ENCODE measurements at places on chromosomes 16 and 17.
A peak's percentile ranks its signal among the peaks of the same experiment; 100 is the strongest.

DNA sequence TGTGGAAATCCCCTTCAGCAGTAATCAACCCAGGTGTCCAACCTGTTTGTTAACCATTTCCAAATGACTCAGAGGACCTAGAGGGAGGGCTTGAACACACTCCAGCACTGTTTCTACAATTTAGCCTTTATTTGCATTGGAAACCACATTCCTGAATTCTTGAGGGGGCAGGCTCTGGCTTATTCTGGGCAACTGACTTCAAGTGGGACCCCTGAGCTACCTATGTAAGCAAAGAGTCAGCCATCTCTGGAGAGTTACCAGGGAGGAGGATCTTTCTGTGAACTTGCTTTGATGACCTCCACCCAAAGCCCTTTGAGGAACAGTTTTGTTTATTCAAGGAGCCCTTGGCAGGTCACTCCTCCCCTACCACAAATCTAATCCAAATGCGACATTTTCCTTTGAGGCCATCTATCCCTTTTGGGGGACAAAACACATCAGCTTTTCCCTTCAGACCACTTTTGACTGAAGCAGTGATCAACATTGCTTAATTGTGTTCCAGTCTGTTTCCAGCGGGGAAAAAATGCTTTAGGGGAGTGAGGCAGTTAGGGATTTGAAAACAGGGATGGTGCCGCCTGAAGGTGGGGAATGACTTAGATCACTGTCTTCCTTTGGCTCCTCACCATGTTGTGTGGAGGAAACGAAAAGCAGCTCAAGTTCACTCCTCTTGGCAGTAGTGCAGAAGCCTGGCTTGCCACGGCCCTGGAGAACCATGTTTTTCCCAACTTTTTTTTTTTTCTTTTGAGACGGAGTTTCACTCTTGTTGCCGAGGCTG, 46.2 kb downstream of the TUBD1 start:
- DNase-seq = peak; percentile 30

DNA sequence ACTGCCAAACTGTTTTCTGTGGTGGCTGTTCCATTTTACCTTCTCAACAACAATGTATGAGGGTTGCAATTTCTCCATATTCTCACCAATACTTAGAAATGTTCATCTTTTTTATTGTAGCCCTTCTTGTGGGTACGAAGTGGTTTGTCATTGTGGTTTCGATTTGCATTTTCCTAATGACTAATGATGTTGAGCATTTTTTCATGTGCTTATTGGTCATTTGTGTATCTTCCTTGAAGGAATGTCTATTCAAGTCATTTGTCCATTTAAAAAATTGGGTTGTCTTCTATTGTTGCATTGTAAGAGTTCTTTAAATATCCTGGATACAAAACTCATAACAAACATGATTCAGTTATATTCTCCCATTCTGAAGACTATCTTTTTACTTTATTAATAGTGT, 47.5 kb upstream of the CCL2 start:
- peak; percentile 21 for DNase-seq

DNA sequence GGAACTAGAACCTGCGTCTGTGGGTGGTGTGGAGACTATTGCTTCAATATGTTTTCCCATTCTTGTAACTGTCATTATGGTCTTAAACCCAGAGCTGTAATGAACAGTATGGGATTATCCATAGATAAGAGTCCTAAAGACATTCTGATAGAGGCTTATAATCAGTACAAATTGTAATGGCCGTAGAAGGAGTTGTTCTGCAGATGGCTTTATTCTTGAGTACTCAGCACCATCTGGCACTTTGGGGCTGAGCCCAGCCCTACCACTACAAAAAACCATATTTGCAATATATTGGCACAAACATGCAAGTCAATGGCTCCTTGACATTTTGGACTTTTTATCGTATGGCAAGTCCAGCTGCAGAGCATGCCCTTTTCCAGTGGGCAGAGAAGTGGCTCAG, 150.0 kb downstream of the HS3ST4 start:
- no peak for DNase-seq

- no peak for DNase-seq
Observed at GRCh38 chr17:2251098-2251497, 52.5 kb downstream of the SMG6 start.

GRCh38 chr16:66473051-66473571, 46.0 kb downstream of the BEAN1 start:
- DNase-seq = no peak

DNA sequence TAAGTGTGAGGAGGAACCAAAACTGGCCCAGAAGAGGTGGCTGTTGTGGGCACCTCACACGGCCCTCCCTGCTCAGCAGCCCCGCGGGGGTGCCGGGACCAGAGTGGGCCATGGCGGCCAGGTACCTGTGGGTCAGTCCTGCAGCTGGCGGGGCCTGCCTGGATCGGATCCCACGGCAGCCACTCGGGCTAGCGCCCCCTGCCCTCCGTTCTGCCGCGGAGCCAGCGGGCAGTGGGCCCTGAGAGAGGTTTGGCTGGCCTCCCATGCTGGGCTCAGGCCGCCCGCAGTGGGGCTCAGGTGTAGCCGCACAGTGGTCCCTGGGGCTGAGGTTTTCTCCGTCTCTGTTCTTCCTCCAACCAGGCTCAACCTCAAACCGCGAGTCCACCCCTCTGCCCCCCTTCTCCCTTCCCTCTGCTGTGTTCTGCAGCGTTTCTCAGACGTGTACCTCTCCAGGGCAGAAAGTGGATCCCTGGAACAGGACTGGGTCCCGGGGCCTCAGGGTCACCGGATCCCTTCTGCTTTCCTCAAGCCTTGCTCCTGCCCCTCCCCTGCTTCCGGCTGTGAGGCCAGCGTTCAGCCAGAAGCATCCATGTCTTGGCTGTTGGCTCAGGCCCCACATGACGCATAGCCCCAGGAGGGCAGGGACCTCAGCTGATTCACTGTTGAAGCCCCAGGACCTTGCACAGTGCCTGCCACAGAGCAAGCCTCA, 28.6 kb upstream of the ITGA3 start:
- peak; percentile 80 for DNase-seq

- DNase-seq = no peak
Observed at GRCh38 chr16:35552763-35553162, 2093.4 kb downstream of the TP53TG3F start.
